ENCODE measurements at places on chromosomes 5 and 9.

DNA sequence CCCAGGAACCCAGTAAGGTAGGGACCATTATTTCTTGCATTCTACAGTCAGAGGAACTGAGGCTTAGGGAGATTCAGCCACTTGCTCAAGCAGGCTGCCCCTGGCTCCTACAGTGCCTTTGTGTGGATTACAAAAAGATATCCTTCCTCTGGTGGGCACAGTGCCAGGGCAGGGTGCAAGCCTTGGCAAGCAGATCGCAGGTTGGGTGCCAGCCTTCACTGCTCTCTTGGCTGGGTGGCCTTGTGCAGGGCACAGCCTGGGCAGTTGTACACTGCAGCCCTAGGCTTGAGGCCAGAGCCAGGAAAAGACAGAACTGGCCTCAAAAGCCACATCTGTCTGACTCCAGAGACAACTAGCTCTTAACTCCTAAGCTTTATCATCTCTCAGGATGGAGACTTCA, 15.0 kb downstream of the DOCK2 start:
- DNase-seq: no peak

DNA sequence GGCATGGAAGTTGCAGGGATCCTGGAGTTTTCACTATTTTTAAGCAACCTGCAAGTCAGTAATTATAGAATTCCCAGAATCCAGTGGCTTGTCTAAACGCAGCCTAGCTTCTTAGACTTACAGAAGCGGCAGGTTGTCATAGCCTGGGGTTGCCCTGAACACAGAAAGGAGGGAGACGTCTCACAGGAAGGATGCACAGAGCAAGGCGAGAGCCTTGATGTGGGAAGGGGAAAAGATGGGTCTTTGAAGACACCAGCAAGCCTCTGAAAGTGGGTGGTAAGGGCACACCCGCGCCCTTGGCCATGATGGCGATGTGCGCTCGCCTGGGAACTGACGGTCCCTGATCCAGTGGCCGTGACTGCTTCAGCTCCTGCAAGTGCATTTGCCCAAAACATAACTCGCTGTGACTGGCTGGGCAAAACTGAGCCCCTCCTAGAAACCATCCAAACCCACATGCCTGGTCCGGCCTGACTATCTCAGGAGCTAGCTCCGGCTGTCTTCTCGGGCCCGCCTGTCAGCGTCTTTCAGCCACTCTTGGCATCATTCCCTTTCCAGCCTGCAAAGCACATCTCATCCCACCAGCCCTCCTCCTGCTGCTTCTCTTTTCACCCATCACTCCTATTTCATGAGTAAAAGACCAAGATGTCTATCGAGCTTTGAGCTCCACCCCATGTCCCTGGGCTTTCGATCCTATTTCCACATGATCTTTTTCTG, 17.1 kb downstream of the FBP1 start:
- DNase-seq: no peak

- no peak for DNase-seq
Observed at GRCh38 chr5:75668977-75669689, 48.1 kb downstream of the POC5 start.

- DNase-seq: no peak
Observed at GRCh38 chr5:32290922-32291321, 21.8 kb downstream of the MTMR12 start.

- DNase-seq: no peak
Observed at GRCh38 chr9:127526655-127527559, 75.6 kb downstream of the LRSAM1 start.

DNA sequence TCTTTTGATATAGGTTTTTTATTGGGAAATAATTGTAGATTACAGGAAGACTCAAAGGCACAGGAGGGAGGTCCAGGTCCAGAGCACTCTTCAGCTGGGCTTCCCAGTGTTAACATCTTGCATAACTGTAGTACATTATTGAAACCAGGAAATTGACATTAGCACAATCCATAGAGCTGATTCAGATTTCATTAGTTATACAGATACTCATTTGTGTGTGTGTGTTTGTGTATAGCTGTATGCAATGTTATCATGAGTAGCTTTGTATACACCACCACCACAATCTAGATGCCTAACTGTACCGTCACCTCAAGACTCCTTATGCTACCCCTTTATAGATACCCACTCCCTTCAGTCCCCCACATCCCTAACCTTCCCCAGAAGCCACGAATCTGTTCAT, 47.9 kb downstream of the SLC36A1 start:
- DNase-seq: no peak

- no peak for DNase-seq
Observed at GRCh38 chr5:65021527-65022226, 252.9 kb downstream of the CWC27 start.

- no peak for DNase-seq
Observed at GRCh38 chr5:69364414-69364813, 4.9 kb downstream of the AK6 start.

DNA sequence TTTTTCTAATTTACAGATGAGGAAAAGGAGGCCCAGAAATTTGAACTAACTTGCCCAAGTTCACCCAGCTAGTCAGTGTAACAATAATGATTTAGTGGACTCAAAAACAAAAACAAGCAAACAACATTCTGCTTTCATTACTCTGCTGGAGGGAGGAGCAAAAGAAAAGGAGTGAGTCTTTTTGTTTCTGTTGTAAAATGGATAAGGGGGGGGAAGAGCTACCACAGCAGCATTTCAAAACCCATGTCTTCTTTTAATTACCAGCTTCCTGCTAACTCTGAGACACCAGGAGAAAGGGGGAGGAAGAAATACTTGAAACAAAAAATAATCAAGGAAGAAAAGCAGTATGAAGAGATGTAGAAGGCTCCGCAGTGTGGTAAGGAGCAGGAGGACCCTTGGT, 39.2 kb upstream of the EQTN start:
- DNase-seq: no peak

DNA sequence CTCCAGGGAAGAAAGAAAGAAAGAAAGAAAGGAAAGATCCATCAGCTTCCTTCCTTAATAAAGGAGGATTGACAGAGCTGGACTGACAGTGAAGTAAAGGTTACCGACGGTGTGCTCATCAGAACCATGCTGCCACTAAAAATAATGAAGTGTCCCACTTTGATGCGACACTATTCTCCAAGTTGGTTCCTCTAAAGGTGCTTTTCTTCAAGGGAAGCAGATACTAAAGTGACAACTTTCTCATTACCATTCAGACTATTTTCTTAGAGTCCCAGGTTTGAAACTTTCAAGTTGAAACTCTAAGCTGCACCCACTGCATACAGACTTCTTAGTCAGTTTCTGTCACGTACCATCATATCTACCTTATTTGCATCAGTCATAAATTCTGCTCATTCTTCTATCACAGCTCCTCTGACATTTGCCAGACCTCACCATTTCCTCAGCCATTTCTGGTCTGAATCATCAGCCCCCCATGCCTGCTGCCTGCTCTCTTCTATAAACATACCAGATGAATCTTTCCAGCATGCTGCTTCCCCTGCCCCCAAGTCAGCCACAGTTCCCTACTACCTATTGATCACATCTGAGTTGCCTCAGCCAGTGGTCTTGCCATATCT, 177.6 kb downstream of the DEPDC1B start:
- no peak for DNase-seq

- no peak for DNase-seq
Observed at GRCh38 chr9:33041432-33042188, 16.5 kb downstream of the DNAJA1 start.

- DNase-seq: no peak
Observed at GRCh38 chr5:169694091-169694625, 57.1 kb downstream of the DOCK2 start.

DNA sequence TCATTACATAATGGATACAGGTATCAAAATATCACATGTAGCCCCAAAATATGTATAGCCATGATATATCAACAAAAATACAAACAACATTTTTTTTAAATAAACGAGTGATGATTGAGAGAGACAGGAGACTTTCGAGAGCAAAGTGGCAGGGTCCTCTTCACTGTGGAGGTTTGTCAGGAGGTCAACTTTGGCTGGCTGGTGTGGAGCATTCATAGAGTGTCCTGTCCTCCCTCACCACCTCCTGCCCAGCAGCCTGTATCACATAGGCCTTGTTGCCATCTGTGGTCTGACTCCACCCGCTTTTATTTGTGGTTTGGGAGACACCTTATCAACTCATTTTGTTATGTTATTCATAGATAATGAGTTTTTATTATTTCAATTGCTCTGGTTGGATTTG, 206.9 kb downstream of the SYK start:
- DNase-seq: no peak

- no peak for DNase-seq
Observed at GRCh38 chr9:137973829-137974416, 96.3 kb downstream of the CACNA1B start.

DNA sequence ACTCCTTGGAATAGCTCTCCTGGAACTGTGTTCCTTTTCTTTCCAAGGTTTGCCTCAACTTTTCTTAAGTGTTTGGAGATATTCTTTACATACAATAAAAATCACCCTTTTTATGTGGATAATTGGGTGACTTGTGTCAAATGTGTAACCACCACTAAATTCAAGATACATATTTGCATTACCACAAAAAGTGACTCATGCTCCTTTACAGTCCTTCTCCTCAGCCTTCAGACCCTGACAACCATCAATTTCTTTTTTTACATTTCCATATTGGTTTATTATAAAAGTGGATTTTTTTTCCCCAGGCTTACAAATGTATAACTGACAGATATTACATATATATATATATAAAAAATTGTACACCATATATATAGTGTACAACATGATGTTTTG, 372.0 kb upstream of the KCNN2 start:
- DNase-seq: no peak

All from left hindlimb (tissue), 1 donor.